ENCODE measurements at places on chromosomes 1 and 21. TPM values are rescaled to one million over a fixed set of nuclear protein-coding genes. Genes with fewer than 3 reads are reported as not detected.

DNA sequence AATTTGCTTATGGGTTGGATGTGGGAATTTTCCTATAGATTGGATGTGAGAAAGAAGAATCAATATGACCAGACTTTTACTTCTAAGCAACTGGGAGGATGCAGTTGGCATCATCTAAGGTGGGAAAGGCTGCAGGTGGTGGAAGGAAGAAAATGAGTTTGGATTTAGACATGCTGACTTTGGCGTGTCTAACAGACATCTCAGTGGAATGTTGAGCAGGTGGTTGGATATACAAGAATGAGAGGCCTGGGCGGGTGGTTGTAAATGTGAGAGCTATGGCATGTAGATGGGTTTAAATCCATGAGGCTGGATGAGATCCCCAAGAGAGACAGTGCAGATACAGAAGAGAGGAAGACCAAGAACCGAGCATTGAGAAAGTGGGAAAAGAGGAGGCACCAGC lies 10.5 kb downstream of the ADORA1 start:
- no peak overlapping the region for H3K27ac ChIP-seq
- no peak overlapping the region for H3K4me3 ChIP-seq
- H3K4me1 ChIP-seq, result peaks cover 10% of the 10 kb centered on the region
- H3K27me3 ChIP-seq, result no peaks in the 10 kb centered on the region
- no peak for DNase-seq

DNA sequence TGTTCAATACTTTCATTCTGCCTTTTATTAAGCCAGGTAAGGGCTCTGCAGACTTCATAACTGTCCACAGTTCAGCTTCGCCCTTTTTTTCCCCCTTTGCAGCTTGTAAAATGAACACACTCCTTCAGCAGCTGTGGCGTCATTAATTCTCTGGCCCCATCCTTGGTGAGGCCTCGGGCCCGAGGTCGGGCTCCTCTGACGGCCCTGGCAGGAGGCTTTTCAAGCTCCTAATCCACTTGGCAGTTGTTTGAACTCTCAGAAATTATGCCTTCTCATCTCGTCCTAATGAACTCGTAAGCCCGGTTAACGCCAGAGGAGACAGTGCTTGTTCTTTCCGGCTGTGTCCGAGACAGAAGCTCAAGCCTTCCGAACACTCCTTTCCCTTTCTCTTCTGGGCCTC lies 18.1 kb upstream of the EPHA8 start:
- no peak for DNase-seq
- no peaks in the 10 kb centered on the region for H3K4me1 ChIP-seq
- no peak overlapping the region for H3K4me3 ChIP-seq

DNA sequence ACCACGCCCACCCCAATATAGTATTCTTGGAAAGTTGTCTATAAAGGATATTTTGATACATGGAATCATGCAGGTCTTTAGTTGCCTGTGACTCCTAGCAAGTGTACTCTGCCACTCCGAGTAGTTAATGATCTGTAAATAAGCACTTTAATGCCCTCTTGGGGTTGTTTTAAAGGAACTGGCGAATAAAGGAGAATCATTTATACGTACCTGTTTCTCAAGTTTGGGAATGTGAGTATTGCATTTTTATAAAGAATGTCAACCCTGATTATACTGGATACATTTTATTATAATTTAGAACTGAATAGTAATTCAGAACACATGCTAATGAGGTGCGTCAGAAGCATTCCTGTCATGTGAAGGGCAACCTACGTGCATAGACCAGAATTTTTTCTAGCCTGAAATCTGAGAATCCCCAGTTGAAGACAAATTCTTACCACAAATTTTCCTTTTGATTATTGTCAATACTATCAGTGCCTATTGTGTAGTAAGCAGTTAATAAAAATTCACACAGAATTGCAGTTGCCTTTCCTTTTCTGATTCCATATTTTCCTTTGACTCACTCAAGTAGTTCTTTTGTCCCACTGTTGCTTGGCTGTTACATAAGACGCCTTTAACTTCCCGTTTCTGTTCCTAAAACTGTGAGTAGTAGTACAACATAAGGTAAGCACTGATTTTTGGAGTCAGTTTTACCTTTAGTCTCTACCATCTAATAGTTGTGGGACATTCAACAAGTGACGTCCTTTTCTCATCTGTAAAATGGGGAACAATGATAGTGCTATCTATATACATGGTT lies 5.1 kb downstream of the AHCYL1 start:
- peak overlapping the region; percentile 11 for H3K4me3 ChIP-seq
- DNase-seq, result no peak
- peaks cover 22% of the 10 kb centered on the region for H3K36me3 ChIP-seq
- no peak overlapping the region for H3K27ac ChIP-seq
- peaks cover 17% of the 10 kb centered on the region for H3K4me1 ChIP-seq
- no peaks in the 10 kb centered on the region for H3K27me3 ChIP-seq

MYBPH gene
- total RNA-seq, result not detected

DNA sequence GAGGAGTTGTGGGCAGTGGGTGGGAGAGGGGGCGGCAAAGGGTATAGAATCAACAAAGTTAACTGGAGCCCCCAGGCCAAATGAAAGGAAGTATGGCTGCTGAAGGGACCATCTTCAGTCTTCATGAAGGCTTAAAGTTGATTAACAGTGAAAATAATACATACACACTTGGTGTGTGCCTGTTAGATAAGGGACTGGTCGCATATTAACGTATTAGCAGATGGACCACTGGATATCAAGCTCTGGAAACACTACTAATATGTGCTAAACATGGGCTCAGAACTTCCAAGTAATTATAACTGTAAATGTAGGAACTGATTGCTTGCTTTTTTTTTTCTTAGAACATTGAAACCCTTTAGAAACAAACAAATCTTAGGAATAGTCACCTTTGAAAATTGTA lies 224.7 kb upstream of the KIAA0040 start:
- H3K4me1 ChIP-seq, result peaks cover 4% of the 10 kb centered on the region
- no peak overlapping the region for H3K4me3 ChIP-seq
- no peaks in the 10 kb centered on the region for H3K27me3 ChIP-seq

GRCh38 chr21:14620152-14620551 lies 74.0 kb upstream of the SAMSN1 start:
- H3K36me3 ChIP-seq, result no peaks in the 10 kb centered on the region
- H3K27me3 ChIP-seq, result no peaks in the 10 kb centered on the region
- H3K4me1 ChIP-seq, result no peaks in the 10 kb centered on the region
- H3K4me3 ChIP-seq, result no peak overlapping the region
- DNase-seq, result no peak

DNA sequence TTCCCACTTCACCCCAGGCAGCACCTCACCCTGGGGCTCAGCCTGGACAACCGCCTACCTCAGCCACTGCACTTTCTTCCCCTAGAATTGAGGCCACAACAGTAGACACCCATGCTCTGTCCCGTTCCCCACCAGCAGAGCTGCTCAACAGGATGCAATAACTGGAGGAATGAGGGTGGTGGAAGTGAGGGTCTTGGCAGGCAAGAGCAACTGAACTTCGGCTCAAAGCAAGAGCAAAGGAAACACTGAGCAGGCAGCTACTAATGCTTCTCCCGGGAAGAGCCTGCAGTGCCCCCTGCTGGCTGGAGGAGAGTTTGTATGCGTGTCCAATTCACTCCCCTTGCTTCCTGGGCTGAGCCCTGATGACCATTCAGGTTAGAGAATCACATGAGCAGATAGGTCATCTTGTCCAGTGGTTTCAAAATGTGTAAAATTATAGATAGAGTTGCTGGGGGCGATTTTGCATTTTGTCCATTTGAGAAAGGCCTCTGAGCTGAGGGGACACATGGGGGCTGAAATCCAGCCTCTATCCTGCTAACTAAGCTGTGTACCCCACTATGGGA lies 13.9 kb downstream of the NT5C1A start:
- H3K27ac ChIP-seq, result no peak overlapping the region
- peak; percentile 93 for DNase-seq
- H3K27me3 ChIP-seq, result peaks cover 95% of the 10 kb centered on the region
- no peaks in the 10 kb centered on the region for H3K36me3 ChIP-seq
- H3K4me1 ChIP-seq, result no peaks in the 10 kb centered on the region

GRCh38 chr1:169483500-169483966 lies 2.2 kb downstream of the SLC19A2 start:
- peak overlapping the region; percentile 82 for H3K4me3 ChIP-seq
- peaks cover 13% of the 10 kb centered on the region for H3K4me1 ChIP-seq

DNA sequence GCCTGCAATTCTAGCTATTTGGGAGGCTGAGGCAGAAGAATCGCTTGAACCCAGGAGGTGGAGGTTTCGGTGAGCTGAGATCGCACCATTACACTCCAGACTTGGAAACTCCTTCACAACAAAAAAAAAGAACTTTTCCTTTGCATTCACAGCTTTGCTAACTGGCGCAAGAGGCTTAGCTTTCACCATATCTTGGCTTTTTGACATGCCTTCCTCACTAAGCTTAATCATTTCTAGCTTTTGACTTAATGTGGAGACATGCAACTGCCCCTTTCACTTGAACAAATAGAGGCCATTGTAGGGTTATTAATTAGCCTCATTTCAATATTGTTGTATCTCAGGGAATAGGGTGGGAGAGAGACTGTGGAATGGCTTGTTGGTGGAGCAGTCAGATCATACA lies 8.7 kb downstream of the KPNA6 start:
- no peaks in the 10 kb centered on the region for H3K4me1 ChIP-seq
- H3K27me3 ChIP-seq, result no peaks in the 10 kb centered on the region

GPR89A gene
- 37.4 TPM for total RNA-seq

GRCh38 chr21:39523399-39523798 lies 71.6 kb downstream of the SH3BGR start:
- H3K27ac ChIP-seq, result no peak overlapping the region
- H3K4me1 ChIP-seq, result no peaks in the 10 kb centered on the region
- H3K27me3 ChIP-seq, result no peaks in the 10 kb centered on the region
- DNase-seq, result no peak

ERO1B gene
- 5.6 TPM for total RNA-seq

DNA sequence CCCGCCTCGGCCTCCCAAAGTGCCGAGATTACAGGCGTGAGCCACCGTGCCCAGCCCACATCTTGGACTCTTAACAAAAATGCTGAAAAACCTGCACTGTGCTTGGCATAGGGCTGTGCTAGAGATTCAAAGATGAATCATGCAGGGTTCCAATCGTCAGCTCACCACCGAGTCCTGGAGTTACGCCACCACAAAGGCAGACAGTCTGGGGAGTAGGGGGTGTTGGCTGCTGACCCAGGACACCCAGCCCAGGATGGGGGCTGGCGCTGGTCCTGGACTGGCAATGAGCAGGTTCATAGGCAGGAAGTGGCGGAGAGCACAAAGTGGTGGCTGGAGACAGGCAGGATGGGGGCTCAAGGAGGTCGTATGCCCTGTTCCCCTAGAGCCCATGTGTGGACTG lies 16.0 kb downstream of the PSRC1 start:
- no peak for DNase-seq
- H3K27ac ChIP-seq, result no peak overlapping the region
- peaks cover 7% of the 10 kb centered on the region for H3K36me3 ChIP-seq
- H3K4me3 ChIP-seq, result no peak overlapping the region
- no peaks in the 10 kb centered on the region for H3K4me1 ChIP-seq

DNA sequence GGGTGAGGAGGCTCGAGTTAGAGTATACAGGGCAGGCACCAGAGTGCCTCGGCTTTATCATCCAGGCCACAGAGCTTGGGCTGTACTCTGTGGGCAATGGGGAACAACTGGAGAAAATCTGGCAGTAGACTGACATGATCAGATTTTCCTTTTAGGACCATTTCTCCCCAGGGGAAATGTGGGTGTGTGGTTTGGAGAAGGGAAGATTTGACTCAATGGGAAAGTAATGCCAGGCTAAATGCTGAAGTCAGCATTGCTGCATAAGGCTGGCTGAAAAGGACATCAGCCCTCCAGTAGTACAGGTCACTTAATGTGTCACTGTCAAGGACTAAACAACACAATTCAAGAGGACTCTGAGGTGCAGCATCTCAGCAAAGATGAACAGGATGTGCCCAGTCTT lies 5.0 kb downstream of the FYB2 start:
- H3K36me3 ChIP-seq, result no peaks in the 10 kb centered on the region
- no peak overlapping the region for H3K4me3 ChIP-seq
- no peak overlapping the region for H3K27ac ChIP-seq
- H3K27me3 ChIP-seq, result no peaks in the 10 kb centered on the region
- DNase-seq, result no peak
- peaks cover 34% of the 10 kb centered on the region for H3K4me1 ChIP-seq

THRAP3 gene
- total RNA-seq, result 165 TPM

- H3K27me3 ChIP-seq, result no peaks in the 10 kb centered on the region
- H3K36me3 ChIP-seq, result no peaks in the 10 kb centered on the region
- no peak overlapping the region for H3K4me3 ChIP-seq
- no peaks in the 10 kb centered on the region for H3K4me1 ChIP-seq
- DNase-seq, result no peak
- no peak overlapping the region for H3K27ac ChIP-seq
Observed at GRCh38 chr1:65846866-65847265, 54.2 kb downstream of the PDE4B start.

FCRL2 gene
- not detected for total RNA-seq

GRCh38 chr1:29406814-29407213 lies 170.5 kb downstream of the PTPRU start:
- H3K36me3 ChIP-seq, result no peaks in the 10 kb centered on the region
- H3K27ac ChIP-seq, result no peak overlapping the region
- no peaks in the 10 kb centered on the region for H3K4me1 ChIP-seq
- DNase-seq, result peak; percentile 19

DDR2 gene
- 0.55 TPM for total RNA-seq

DPM3 gene
- 72.6 TPM for total RNA-seq

DNA sequence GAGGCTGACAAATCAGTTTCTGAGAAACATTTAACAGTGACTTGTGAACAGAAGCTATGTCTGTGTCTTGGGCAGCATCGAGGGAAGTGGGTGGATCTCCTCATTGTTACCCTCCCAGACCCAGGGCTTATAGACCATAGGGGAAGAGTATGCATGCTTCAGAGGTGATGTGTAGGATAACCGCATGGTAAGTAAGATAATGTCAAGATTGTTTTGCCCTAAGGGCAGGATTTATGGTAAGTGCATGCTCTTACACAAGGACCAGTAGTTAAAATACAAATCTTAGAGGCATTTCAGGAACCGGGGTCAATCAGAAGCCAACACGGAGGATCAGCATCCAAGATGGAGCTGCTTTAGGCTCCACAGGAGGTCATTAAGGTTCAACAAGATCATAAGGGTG lies 7.7 kb upstream of the PRMT2 start:
- no peak overlapping the region for H3K4me3 ChIP-seq
- no peaks in the 10 kb centered on the region for H3K27me3 ChIP-seq
- no peaks in the 10 kb centered on the region for H3K36me3 ChIP-seq
- no peaks in the 10 kb centered on the region for H3K4me1 ChIP-seq

- H3K27ac ChIP-seq, result no peak overlapping the region
- H3K27me3 ChIP-seq, result peaks cover 36% of the 10 kb centered on the region
- DNase-seq, result no peak
- H3K4me1 ChIP-seq, result peaks cover 3% of the 10 kb centered on the region
- no peak overlapping the region for H3K4me3 ChIP-seq
- H3K36me3 ChIP-seq, result no peaks in the 10 kb centered on the region
Observed at GRCh38 chr1:9691108-9691445, 39.5 kb downstream of the PIK3CD start.

GRCh38 chr1:17926906-17927305 lies 171.8 kb downstream of the ACTL8 start:
- no peak overlapping the region for H3K27ac ChIP-seq
- DNase-seq, result no peak
- peaks cover 64% of the 10 kb centered on the region for H3K27me3 ChIP-seq
